ENCODE measurements at places on chromosomes 3 and 15.

DNA sequence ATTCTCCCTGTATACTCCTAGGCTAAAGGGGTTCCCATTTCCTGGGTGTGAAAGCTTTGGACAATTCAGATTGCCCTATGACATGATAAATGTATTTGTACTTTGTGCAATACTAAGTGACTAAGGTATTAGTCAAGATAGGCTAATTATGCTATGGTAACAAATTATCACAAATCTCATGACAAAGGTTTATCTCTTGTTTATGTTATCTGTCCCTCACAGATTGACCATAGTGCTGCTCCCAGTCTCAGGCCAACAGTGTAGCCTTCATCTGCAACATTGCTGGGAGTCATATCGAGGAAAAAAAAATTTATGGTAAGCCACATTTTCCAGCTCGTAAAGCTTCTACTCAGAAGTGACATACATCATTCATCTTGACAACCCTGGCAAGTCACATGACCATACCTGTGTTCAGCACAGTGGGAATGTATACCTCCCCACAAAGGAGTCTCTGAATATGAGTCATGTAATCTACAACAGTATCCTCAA, 346.2 kb downstream of the IGSF11 start:
- DNase-seq, result no peak

GRCh38 chr3:58025837-58026569, 17.8 kb downstream of the FLNB start:
- no peak for DNase-seq

GRCh38 chr3:38587548-38588131, 61.8 kb downstream of the SCN5A start:
- no peak for DNase-seq

GRCh38 chr3:132346841-132347736, 29.9 kb downstream of the ACP3 start:
- peak; percentile 33 for DNase-seq

GRCh38 chr3:168072323-168072650, 23.4 kb downstream of the GOLIM4 start:
- DNase-seq, result no peak

GRCh38 chr15:85453144-85453872, 72.9 kb downstream of the AKAP13 start:
- no peak for DNase-seq

GRCh38 chr15:68057758-68058157, 3.6 kb downstream of the PIAS1 start:
- no peak for DNase-seq

GRCh38 chr3:171116365-171116764, 89.8 kb upstream of the SLC2A2 start:
- peak; percentile 38 for DNase-seq

- DNase-seq, result no peak
Measured at GRCh38 chr3:97021778-97022177, 207.4 kb downstream of the EPHA6 start.

DNA sequence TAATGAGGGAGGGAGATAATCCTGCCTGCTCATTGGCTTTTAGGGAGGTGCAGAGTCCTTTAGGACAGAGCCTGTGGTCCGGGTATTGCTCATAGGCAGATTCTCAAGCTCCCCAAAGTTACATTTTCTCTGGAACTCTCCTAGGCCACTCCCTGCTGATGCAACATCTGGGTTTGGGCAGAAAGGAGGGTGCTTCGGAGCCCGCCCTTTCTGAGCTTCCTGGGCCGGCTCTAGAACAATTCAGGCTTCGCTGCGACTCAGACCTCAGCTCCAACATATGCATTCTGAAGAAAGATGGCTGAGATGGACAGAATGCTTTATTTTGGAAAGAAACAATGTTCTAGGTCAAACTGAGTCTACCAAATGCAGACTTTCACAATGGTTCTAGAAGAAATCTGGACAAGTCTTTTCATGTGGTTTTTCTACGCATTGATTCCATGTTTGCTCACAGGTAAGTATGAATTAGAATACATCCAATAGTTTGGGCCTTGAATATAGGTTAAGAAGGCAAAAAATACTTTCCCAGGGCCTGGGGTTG, at the start of gene IL20RB:
IL20RB (plus strand) TSS at position 233 of the 538 bp plus-strand sequence; CDS start at position 364, 131 bp downstream.
- DNase-seq, result no peak

DNA sequence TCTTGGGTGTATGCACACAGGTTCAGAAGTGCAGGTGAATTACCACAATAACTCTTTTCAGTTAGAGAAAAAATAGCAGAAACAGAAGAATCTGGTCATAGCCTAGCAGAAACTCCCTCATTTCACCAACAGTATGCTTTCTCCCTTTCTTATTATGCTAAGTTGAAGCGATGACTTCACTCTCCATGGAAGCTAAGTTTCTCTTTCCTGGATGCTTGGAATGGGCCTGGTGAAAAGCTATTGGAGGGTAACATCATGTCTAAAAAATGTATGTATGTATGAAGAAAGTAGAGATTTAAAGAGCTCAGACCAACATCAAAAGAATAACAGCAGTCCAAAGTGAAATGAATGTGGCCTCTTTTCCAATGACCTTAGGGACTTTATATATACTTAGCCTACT, 145.5 kb downstream of the TIGIT start:
- DNase-seq, result no peak

- no peak for DNase-seq
Measured at GRCh38 chr15:71716990-71717389, 93.4 kb upstream of the NR2E3 start.

- DNase-seq, result no peak
Measured at GRCh38 chr3:15804553-15805095, 6.8 kb upstream of the ANKRD28 start.

GRCh38 chr3:39146611-39147591, 6.5 kb downstream of the CSRNP1 start:
- peak; percentile 98 for DNase-seq

DNA sequence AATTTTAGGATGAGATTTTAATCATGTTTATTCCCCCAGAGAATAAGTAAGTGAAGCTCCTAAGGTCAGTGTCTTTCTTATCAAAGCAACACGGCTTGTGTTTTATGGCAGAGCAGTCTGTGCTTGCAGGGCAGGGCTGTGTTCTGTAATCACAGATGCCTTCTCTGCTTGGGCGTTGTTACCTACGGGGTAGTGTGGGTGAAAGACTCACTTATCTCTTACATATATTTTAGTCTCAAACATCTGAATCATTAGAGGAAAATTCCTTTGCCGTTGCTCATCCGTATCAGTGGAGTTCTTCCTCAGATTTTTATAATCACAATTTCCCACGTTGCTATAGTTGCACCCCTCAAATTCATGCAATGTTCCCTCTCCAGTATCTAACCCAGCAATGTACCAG, 271.7 kb upstream of the MEIS2 start:
- no peak for DNase-seq

DNA sequence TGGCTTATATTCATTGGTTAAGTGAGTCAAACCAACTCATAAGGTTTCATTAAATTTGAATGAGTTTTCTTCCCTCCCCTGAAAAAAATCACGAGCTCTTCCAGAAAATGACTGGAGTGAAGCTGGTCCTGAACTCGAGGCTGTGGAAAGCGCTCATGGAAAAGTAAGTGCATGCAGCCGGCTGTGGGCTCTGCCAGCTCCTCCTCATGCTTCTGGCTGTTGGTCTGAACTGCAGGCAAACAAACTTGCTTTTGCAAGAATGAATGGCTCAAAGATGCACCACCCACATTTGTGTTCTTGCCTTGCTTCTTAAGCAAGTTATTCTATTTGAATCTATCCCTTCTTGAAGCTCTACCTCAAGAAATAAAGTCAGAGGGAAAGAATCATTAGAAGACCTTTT, 6.2 kb downstream of the ETV5 start:
- DNase-seq, result no peak

GRCh38 chr15:41941644-41942415, 30.5 kb downstream of the EHD4 start:
- DNase-seq, result no peak

DNA sequence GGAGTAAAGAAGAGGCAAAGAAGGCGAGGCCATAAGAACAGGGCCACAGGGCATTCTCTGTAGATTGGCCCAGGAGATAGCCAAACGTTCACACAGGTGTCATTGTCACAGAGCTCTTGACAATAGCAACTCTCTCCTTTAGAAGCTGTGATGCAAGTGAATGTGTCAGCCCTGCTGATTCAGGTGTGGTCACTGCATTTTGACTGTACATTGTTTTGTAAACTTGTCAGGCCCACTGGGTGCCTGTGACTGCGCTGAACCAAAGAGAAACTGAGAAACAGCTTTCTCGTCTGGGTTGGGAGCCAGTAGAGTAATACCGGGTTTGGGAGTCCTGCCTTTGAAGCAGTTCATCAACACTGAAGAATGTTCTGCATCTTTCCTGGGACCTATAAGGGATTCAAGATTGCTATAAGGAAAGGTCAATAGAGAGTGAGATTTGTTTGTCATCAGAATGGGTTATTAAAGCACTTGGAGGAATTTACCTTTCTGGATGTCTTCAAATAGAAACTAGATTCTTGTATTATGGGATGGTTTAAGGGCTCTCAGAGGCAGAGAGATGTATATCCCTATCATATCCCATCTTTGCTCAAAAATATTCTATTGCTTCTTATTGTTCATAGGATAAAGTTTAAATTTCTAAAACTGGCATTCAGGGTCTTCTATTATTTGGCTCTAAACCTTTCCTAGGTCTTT, 45.4 kb downstream of the TMEM45A start:
- no peak for DNase-seq

GRCh38 chr15:92808598-92809063, 91.5 kb upstream of the CHD2 start:
- DNase-seq, result peak; percentile 32

DNA sequence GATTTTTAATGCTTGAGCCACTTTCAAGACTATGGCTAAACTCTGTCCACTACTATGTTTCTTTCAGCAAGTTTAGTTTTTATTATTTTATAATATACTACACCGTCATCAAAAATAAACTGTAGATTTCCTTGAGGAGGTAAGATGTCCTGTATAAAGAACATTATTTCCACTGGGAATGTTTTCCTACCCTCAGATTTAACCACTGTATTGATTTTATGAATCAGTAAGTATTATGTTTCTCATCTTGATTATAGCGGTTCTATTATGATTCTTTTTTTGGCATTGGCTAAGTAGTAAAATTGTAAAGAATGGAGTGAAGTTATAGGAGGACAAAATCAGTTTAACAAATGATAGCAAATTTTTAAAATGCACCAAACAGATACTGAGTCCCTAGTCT, 44.4 kb downstream of the ADAM10 start:
- no peak for DNase-seq

GRCh38 chr3:144424606-144425005, 453.0 kb downstream of the DIPK2A start:
- DNase-seq, result no peak

DNA sequence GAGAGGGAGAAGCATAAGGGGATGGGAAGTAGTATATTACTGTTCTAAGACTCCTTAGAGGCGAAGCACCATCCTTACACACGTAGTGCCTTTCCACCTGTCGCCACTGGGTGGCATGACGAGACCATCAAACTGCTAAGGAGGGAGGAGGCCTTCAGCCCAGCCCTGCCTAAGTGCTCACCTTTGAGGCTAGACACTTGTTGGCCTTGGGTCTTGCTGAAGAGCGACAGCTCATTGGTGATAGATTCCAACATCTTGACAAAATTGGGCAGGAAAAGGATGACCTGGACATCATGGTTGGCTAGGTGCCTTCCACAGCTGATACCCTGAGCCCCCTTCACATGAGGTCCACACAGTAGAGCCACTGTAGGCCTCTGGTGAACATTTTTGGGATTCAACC, 19.6 kb downstream of the CLK3 start:
- DNase-seq, result peak; percentile 63

DNA sequence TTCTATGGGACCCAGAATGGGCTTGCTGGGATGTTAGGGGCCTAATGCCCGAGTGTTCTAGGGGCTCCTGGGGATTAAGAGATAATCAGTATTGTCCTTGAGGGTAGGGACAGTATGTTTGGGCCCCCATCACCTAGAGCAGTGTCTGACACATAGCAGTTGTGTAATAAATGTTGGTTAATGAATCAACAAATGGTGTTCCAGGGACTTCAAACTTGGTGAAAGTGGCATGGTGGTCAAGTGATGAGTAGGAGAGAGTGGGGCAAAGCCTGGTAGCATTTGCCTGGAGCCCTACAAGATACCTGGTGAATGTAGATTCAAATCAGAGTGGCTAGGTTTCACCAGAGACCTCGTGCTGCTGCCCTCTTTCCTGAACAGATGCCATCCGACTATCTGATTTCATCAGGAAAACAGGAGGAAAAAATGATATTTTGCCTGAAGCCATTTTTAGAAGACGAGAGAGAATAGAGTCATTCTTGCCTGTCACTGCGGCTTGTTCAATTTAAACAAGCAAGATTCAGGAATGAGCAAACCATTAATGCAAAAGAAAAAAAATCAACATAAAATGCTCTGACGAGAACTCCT, 117.3 kb downstream of the RPL22L1 start:
- no peak for DNase-seq

- peak; percentile 62 for DNase-seq
Measured at GRCh38 chr15:81400640-81401236, 26.7 kb upstream of the TMC3 start.

GRCh38 chr3:120144267-120144666, 50.0 kb upstream of the GSK3B start:
- DNase-seq, result no peak

GRCh38 chr3:67642734-67643133, 11.7 kb downstream of the SUCLG2 start:
- DNase-seq, result no peak

DNA sequence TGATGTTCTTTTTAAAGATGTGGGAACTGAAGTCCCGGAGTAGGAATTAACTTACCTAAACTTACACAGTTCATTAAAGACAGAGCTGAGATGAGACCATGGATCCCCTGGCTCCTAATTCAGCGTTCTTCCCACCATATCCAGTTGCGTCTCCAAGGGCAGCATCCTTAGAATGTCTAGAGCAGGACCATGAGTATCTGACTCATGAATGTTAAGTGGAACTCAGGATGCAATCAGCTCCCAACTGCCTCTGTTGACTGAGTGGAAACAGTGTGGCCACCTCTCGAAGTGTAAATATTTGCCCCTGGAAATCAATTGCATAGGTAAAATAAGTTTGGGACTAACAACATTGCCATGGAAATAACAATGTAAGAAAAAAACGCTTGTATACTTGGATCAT, 2.5 kb downstream of the SNTN start:
- no peak for DNase-seq

GRCh38 chr3:82198009-82198408, 436.6 kb upstream of the GBE1 start:
- no peak for DNase-seq

GRCh38 chr15:31245135-31245689, 81.4 kb upstream of the KLF13 start:
- DNase-seq, result no peak

GRCh38 chr3:128698211-128699047, 27.6 kb upstream of the RAB7A start:
- no peak for DNase-seq

GRCh38 chr15:40747685-40748631, 7.1 kb downstream of the RMDN3 start:
- DNase-seq, result no peak

DNA sequence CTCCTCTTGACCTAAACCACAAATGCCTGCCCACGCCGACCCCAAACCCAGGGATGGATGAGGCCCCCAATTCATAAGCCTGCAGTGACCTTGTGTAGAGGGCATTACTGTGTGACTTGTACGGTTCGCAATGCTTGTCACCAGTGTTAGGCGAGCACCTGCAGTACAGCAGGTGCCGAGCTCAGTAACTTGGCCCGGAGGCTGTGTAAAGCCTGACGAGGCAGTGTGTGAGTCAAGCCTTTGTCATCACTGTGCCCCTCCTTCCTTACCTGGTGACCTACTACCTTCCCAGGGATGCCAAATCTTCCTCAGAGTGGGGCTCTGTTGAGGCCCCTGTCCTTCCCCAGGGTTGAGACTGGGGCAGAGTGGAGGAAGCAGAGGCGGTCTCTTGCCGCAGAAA, 37.2 kb upstream of the TMEM115 start:
- no peak for DNase-seq

Data from kidney capillary endothelial cell (primary cell).